ENCODE measurements at places on chromosomes 7 and 10.

GRCh38 chr10:8221451-8221850, 167.0 kb downstream of the GATA3 start:
- no peak for DNase-seq

- no peak for DNase-seq
These were observed 99.3 kb upstream of the INSIG1 start for GRCh38 chr7:155198196-155198892.

- DNase-seq = no peak
These were observed 1.1 kb upstream of the CNTNAP2 start for GRCh38 chr7:146115548-146115850.

- no peak for DNase-seq
These were observed 52.9 kb downstream of the LYZL2 start for GRCh38 chr10:30576641-30577040.

DNA sequence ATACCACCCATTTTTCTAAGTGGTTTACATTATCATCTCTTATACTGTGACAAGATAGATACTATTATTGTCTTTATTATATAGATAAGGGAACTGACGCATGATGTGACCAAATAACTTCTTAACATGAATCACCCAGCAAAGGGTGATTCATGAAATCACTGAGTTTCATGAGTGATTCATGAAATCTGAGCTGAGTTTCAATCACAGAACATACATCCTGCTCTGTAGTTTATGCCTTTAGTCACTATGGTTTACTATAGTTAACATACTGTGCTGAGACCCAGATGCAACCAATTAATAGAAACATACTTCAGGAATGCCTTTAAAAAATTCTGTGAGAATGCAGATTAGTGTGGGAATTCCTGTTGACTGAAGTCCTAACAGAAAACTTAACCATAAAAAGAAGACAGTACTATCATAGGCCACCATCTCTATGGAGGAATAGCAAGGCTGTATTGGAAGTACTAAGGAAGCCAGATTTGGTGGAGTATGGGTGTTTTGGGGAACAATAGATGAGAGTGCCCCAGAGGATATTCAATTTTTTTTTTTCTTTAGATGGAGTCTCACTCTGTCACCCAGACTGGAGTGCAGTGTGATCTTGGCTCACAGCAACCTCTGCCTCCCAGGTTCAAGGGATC, 43.1 kb upstream of the SEMA3A start:
- no peak for DNase-seq

GRCh38 chr7:117755136-117755535, 118.1 kb downstream of the CTTNBP2 start:
- no peak for DNase-seq

DNA sequence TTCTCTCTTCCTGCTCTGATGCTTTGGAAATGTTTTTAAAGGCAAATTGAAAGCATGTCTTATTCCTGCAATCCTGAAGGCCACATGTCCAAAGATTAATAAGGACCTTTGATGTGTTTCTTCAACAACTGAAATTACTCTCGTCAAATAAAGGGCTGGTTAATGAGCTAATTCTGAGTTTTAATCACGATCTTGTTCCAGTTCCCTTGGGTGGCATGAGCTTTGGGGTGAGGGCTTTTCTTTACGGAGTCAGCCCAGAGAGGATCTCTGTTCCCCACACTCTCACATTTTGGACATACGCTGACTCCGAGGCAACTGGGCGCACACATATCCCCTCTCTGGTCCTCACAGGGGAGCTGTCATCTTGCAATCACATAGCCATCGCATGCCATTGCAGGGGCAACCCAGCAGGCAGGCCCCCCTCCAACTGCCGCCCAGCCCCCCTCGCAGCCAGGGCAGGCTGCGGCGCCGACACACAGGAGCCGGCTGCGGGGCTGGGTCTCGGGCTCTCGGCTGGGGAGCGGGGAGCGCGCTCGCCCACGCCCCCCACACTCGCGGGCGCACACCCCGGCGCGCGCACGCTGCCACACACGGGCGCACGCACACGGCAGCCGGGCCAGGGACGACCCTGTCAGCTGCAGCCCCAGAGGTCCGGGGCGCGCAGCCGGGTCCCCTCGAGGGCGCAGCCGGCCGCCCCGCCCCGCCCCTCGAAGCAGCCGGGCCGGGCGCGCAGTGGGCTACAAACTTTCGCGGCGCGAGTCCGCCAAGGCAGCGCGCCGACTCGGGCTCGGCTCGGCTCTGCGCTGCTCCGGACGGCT, at the start of gene GDF10:
Gene GDF10, plus strand, starts transcription at position 587 of the 818 bp plus-strand sequence. CDS start 455 bp downstream, outside the sequence.
- no peak for DNase-seq

DNA sequence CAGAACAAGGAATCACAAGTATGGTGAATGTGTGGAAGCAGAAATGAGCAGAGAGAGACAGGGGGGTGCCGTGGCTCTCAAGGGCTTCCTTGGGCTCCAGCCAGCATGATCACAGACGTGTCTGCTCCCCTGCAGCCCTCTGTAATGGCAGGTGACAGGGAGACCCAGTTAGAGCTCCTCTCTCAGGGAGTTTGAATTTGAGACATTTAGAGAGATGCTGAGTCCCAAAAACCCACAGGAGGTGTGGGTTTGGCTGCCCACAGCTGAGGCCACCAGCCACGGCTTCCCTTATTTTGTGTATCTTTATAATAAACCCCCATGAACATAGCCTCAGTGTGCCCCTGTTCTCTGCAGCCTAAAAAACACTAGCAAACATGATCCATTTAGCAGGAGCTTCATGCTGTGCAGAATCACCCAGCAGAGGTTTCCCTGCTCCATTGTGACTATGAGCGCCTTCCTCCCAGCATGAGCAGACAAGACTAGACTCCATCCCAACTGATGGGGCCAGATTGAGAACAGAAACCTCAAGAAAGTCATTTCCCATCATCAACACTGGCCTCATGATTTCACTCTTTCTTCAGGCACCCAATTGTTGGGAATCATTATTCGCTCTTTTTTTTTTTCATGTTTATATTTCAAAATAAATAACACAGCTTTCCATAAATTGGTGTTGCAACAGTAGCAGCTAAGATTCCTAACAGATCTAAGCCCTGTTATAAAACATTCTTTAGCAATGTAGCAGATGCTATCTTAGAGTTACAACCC, 13.4 kb downstream of the NOD1 start:
- no peak for DNase-seq

DNA sequence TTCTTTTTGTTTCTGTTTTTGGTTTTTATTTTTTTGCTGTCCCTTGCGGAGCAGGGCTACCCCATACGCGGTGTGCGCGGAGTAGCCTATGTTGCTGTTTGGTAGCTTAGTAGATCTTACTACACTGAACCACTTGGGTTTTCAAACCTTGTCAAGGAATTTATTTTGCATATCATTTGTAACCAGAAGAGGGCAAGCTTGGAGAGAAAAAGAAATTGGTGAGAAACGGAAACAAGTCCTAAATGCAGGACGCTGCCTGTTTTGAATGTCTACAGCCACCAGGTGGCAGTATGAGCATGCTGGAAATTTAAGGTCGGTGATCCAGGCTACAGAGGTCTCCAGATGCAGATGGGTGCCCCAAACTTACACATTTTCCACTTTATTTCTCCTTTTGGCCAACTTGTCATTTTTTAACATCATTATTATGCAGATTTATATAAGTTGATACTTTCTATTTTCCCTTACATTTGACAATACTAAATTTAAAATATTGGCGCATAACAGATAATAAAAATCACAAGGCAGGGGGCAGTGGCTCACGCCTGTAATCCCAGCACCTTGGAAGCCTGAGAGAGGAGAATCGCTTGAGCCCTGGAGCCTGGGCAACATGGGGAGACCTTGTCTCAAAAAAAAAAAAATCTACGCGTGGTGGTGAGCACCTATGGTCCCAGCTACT, 15.3 kb upstream of the TRA2A start:
- peak; percentile 71 for DNase-seq

- no peak for DNase-seq
These were observed 14.9 kb downstream of the CARD11 start for GRCh38 chr7:3028758-3029093.

GRCh38 chr7:1269336-1269890, 36.7 kb downstream of the UNCX start:
- DNase-seq = no peak

DNA sequence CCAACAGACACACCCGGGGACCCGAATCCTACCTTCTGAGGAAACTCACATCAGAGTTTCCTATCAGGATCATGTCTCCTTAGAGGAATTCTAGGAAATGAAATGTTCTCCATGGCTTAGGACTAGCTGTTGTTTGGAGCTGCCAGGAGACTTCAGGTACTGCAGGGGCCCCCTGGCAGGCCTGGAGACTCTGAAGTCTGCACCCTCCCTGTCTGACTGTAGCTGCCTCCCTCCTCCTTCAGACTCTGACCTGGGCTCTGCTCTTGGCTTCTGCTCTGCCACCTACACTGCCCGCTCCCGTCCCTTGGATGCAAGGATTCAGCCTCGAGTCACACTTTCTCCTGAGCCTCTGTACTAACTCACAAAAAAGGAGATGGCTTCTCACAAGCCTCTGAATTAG, 232.8 kb downstream of the INHBA start:
- DNase-seq = no peak

- no peak for DNase-seq
These were observed 24.7 kb upstream of the SEMA3A start for GRCh38 chr7:84219310-84219709.

DNA sequence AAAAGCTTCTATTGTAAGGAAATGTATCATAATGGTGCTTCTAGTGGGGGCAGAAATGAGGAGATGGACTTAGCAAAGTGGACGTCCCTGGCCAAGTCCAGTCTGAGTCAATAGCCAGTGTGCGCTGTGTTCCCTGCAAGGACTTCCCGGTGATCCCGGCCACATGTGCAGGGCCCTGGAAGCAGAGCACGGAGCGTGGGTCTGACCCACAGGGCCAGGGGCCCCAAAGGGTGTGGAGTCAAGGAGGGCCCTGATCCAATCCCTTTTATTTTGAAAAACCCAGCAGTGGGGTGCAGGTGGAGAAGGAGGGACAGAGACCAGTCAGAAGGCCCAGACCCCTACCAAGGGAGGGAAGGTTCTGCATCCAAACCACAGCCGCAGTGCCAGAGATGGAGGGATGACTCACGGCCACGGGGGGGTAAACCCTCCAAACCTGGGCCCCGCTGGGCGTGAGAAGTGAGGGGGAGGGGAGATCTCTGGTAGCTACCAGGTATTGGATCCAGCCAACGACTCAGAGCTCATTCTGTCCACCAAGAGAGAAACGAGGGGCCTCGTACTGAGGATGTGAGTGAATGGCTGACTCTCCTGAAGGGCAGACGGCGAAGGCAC, 57.2 kb upstream of the VIPR2 start:
- DNase-seq = no peak

- no peak for DNase-seq
These were observed 63.7 kb upstream of the AUTS2 start for GRCh38 chr7:69534461-69535041.

GRCh38 chr10:11023009-11023953, 5.6 kb downstream of the CELF2 start:
- no peak for DNase-seq

DNA sequence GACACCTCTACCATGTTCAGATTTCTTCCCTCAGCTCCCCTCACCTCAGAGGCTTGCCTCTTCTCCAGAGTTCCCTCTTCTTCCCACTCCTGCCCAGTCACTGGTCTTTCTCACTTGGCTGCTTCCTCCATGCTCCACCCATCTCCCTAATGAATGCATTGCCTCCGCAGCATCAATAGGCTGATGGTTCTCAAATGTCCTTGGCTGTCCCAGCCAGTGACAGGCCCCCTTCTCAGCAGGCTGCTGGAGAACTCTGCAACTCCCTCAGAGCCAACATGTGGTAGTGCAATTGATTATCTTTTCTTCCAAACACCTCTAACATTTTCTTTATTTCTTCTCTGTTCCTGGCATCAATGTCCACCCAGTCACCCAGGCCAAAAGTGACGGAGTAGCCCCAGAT, 218.2 kb downstream of the RELN start:
- DNase-seq = no peak

DNA sequence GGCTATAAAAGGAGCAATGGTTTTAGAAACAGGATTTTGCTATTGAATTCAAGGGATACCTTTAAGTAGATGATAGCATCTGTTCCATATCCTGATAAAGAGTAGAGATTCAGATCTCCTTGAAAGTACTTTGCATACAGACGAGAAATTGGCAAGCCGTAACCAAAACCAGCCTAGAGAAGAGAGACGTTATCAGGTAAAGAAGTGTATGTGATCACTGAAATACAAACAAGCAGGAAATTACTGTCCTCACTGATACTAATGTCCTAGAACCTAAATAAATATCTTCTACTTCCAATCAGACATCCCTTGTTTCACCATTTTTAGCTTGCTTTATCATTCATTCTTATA, 9.4 kb downstream of the PDK4 start:
- DNase-seq = no peak

DNA sequence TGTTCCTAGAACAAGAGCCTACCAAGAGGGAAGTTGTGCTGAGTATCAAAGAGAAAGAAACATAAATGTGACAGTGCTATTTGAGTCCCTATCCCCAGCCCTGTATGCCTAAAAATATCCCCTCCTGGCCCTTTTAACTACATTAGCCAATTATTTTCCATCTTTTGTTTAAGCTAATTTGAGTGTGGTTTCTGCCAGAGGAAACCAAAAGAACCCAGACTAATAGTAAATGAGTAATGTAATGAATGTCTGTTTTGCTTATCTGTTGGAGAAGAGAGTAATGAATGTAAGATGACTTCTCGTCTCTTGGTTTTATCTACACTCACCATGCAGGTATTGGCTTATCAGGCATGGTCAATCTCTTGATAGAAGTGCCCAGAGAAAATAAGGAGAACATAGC, 134.4 kb upstream of the CDK1 start:
- DNase-seq = no peak

DNA sequence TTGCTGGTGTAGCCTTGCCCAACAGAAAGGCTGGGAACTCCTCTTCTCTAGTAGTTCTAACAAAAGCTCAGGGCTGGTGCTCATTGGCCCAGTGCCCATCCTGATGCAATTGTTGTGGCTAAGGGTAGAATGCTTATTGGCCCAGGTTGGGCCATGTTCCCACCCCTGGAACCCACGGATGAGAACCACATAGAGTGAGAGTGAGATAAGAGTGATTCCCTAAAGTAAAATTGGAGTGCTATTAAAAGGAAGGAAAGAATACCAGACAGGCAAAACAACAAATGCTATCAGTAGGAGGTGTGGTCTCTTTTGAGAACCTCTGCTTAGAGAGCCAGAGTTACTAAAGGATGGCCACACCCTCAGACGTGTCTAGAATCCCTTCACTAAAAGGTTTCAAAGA, 49.2 kb downstream of the LGI1 start:
- DNase-seq = no peak

- DNase-seq = no peak
These were observed 33.5 kb downstream of the SVOPL start for GRCh38 chr7:138667535-138668228.
